ENCODE measurements at places on chromosomes 7 and 10.

DNA sequence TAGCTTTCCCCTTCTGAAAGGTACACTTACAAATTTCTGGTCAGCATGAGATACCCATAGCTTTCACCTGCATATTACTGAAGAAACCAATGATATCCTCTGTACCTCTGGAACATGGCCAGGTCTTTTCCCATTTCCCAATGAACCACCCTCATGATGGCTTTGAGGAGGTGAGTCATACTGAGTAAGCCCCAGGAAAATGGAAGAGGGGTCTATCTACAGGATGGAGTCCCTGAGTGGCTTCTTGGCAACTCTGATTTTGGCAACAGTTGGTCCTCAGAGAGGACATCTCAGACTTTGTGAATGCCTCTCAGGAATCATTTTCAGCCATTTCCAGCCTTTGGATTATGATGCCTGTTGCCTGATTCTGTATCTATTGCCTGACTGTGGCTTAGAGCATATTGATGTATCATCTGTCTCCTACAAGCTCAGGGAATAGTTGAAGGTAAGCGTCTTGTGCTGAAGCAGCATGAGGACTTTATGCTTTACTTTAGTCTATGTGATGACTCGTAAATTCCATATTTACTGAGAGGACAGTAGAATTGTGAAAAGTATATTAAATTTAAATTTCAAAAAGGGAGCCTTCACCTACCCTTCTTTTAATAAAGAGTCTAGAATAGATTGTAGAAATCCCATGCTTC lies 84.7 kb upstream of the DKK1 start:
- DNase-seq, result no peak

DNA sequence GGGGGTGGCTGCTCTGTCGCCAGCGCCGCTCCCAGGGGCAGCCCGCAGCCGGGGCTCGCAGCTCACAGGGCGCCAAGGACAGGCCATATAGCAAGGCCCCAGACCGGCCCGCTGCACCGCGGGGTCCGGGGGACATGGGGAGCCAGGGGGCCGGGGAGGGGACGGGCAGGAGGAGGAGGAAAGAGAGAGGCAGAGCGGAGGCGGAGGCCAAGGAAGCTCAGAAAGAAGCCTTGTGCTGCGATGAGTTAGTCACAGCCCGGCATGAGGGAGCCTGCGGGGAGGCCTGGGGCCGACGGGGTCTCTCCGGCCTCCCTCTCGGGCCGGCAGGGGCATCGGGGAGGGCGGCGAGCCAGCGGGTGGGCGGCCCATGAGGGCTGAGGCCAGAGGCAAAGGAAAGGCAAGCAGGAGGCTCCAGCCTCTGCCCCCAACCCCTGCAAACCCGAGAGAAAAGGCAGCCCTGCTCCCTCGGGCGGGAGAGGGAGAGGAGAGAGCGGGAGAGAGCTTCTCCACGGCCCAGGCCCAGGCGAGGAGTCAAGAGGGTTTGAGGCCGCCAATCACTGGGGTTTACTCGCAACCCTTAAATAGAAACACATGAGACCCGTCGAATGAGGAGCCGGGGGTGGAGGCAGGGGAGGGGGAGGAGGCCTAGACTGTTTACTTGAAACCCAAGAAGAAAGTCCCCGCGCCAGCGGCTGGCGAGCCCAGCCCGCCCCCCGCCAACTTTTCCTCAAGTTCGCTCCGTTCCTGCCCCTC lies 167.9 kb downstream of the NEURL1 start:
- DNase-seq, result peak; percentile 22

- no peak for DNase-seq
Observed at GRCh38 chr10:133394801-133395221, 854 bp downstream of the MTG1 start.

DNA sequence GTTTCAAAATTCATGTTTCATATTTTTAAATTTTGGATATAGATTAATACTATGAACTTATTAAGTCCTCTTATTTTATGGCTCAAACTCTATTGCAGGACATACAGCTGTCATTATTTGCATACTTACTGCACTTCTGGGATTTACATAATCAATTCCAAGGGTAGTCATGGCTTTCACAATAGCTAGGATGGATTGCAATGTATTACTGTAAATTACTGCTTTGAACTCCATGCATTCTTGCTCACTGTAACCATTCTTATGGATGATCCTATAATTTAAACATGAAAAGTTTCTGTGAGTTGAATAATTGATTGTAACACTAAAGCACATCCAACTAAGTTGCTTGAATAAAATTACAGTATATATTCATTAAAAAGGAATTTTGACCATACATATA lies 23.5 kb downstream of the GNAT3 start:
- DNase-seq, result no peak

DNA sequence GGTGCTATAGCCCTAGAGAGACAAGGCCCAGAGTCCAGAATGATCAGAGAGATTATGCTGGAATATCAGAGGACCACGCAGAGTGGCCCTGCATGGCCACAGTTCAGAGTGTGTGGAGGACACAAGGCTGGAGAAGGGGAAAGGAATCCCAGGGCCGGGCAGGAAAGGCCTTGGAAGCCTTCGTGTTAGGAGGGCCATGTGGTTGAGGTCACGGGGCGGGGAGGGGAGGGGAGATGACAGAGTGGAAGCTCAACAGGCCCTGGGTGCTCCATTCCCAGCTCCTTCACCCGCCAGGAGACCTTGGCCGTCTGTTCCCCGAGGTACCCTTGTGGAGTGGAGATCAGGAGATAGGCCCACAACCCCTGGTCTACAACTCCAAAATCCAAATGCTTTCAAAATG lies 13.2 kb upstream of the EN2 start:
- DNase-seq, result no peak

DNA sequence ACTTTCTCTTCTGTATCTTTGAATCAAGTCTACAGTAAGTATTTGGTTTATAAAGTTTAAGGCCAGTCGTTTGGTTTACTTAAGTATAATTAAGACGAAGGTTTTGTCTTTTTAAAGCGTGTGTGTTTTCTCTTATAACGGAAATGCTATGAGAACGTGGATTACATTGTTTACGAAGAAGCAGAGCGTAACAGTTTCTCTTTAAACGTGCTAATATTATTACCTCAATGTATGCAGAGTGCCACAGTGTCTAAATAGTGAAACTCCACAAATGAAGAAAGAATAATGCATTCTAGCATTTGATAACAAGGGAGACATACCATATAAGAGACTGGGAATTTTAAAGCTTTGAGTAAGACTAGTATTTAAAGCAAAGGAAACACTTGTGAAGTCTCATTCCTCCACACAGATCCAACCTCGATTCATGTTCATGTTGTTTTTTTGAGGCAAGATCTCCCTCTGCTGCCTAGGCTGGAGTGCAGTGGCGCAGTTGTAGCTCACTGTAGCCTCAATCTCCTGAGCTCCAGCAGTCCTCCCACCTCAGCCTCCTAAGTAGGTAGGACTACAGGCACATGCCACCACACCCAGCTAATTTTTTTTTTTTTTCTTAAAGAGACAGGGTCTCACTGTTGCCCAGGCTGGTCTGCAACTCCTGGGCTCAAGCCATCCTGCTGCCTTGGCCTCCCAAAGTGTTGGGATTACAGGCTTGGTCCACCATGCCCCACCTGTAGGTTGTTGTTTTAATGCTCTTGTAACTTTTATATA lies 75.1 kb downstream of the ANKRD61 start:
- DNase-seq, result no peak

DNA sequence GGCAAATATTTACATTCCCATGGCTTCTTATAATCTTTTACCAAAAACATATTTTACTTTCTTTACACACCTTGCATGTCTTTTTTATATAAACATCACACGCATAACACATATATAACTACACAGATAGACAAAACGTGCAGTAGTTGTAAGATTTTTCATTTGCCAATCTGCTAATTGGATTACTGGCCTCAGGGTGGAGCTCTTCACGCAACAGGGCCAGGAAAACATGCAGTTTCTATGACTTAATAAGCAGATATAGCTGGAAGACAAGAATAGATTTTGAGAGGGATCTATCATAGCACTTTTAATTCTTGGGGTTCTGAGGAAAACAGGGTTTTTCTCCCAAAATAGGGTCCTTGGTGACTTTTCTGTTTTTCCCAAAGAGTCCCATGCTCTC lies 12.7 kb downstream of the ACADSB start:
- no peak for DNase-seq

GRCh38 chr7:70132852-70133690 lies 534.8 kb downstream of the AUTS2 start:
- DNase-seq, result no peak

- DNase-seq, result no peak
Observed at GRCh38 chr7:91800389-91800788, 80.1 kb downstream of the MTERF1 start.

DNA sequence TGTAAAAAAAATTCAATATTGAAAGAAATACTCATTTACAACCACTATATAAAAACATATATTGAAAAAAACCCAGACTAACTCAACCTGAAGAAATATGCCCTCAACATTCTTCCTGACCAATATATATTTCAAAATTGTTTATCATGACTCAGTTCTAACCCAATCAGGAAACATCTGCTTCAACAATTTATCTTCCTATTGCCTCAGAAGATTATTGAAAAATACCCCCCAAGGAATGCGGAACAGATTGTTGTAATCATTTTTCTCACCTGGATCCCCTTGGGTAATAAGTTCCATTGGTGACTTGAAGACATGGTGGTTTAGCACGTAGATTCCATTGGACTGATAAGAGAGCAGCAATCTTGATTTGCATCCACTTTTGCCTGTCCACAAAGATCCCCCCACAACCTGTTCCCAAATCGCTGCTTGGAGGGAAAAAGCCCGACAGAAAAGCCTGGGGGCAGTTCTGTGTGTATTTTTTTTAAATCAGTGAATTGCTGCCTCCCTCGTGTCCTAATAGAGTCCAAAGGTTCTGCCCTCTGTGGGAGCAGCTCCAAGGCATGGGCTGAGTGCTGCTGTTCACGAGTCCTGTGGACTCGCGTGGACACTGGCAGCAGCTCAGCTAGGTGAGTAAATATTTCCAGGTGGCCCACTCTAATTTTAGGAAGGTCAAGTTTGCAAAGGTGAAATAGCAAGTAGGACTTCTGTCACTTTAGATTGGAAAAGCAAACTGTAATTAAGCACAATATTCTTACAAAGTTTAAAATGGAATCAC lies 5.9 kb upstream of the INHBA start:
- DNase-seq, result no peak

DNA sequence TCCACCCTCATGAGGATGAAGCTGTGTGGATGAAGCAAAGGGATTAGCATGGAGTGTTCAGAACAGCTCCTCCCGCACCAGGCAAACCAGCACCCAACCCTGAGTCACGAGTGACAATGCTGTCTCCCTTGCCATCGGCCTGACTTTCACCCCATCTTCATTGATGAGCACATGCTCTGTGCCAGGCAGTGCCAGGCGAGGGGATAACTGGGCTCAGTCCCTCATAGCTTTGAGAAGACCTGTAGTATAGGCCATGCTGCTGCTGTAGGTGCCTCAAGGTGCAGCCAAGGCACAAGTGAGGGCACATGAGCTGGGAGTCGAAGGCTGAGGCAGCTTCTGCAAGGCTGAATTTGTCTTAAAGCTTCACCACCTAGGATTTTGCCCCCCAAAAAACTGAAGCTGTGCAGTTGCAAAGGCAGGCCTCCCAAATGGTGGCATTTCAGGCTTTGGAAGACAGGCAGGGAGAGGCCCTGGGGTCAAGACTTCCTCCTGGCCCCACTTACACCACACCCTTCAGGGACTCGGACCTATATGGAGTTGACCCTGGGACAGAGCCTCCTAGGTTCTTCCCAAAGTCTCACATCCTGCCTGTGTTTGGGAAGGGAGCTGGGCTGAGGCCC lies 54.2 kb upstream of the GDF10 start:
- no peak for DNase-seq

GRCh38 chr7:74452748-74453321 lies 871 bp upstream of the GTF2IRD1 start:
- DNase-seq, result no peak

- DNase-seq, result no peak
Observed at GRCh38 chr7:108069646-108070045, 60.5 kb downstream of the LAMB4 start.

DNA sequence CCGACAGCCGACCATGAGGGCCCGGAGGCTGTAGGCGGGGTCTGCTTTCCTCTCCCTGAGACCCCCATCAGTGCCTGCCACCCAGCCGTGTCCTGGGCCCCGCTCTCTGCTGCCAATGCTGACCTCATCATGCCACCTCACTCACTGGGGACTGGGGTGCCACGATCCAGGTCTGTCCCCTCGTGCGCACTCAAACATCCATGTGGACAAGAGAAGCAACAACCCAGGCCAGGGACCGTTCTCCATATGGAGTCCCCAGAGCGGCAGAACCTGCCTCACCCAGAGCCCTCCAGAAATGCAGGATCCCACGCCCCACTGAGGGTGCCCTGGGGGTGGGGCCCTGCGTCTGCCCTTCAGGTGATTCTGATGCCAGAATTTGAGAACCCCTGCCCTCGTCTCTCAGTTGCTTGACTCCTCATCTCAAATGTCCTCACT lies 210.0 kb upstream of the PPP2R2D start:
- no peak for DNase-seq

GRCh38 chr7:37494926-37495325 lies 46.3 kb upstream of the ELMO1 start:
- no peak for DNase-seq
